ENCODE measurements at places on chromosomes 2 and 18. TPM values are rescaled to one million over a fixed set of nuclear protein-coding genes. Genes with fewer than 3 reads are reported as not detected.

DNA sequence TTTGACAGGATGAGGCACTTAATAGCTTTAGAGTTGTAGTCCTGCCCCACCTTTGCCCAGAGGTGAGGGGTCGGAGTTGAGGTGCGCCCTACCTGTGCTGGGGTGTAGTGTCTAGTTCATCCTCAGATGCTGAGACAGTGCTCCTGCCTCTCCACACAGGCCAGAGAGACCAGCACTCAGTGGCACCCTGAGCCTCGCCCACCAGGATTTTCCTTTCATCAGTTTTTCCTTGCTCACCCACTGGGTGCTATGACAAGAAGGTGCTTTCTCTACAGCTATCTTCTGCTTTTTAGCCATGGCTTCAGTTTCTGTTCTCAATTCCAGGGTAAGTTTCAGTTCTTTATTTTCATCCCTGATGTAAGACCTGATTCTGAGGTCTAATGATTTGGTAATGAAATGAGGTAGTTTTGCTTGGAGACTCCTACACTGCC, 16.8 kb upstream of the TMEM131 start:
- no peak for DNase-seq

- no peak for DNase-seq
Measured at GRCh38 chr2:112774536-112775285, 9.6 kb downstream of the IL1A start.

The OSGEPL1 gene
- 12.0 TPM for polyA plus RNA-seq

The POU3F3 gene
- not detected for polyA plus RNA-seq

The CDH7 gene
- not detected for polyA plus RNA-seq

DNA sequence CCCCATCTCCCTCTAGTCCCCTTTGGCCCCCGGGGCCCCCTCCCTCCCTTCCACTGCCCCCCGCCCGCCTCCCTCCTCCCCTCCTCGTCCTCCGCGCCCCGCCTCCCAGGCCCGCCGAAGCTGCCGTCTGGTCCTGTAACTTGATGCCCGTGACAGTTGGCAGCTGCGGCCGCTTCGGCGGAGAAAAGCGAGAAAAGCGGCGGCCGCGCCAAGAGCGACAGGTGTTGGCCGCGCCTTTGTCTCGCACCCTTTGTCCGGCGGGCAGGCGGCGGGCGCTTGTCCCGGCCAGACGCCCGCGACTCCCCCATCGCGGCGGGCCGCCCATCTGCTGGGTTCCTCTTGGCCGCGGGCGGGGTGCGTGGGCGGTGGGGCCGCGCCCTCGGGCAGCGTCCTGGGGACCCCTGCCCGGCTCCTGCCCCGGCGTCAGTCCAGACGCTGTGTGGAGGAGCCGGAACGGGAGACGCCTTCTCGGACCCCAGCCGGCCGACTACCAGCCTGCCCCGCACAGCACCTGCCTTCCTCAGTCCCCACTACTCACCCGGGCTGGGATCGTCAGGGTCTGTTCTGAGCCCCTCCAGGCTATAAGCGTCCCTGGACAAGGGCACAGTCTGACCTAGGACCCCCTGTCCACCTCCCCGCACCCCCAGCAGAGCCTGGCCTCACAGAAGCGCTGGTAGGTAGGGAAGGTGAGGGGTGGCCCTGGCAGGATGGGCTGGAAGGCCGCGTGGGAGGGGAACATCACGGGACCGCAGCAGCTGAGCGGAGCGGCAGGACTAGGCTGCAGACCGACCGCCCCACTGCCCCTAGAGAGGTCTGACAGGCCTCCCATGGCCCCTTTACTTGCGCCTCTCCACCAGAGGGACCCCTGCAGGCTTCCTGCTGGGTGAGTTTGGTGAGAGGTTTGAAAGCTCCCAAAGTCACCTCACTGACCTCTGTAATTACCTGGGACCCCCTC, 1.2 kb upstream of the HES6 start:
- DNase-seq, result no peak
